ENCODE measurements at places on chromosomes 1 and 21.

- H3K27ac ChIP-seq = peak overlapping the region; percentile 79
- peaks cover 95% of the 10 kb centered on the region for H3K4me1 ChIP-seq
- H3K4me3 ChIP-seq = peak overlapping the region; percentile 87
Measured at GRCh38 chr1:89670163-89670562, 37.2 kb downstream of the LRRC8C start.

DNA sequence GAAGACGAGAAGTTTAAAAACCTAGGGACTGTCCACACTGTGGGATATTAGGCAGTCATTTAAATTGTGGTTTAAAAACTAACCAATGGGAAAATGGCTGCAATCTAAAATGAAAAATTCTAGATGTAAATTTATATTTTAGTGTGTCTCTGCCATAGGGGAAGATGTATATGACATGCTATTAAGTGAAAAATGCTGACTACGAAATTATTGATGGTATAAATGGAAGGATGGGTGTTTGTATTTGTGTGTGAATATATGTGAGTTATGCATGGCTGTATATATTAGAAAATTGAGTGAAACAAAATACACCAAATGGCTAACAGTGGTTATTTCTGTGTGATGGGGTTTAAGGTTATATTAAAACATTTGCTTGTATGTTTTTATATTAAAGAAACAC lies 260.7 kb downstream of the AJAP1 start:
- no peaks in the 10 kb centered on the region for H3K27me3 ChIP-seq
- no peak overlapping the region for H3K27ac ChIP-seq
- H3K4me1 ChIP-seq = no peaks in the 10 kb centered on the region
- H3K4me3 ChIP-seq = no peak overlapping the region

GRCh38 chr1:93506126-93506525 lies 58.2 kb downstream of the FNBP1L start:
- H3K4me1 ChIP-seq = peaks cover 4% of the 10 kb centered on the region
- no peak overlapping the region for H3K4me3 ChIP-seq
- no peak for DNase-seq
- H3K27me3 ChIP-seq = no peaks in the 10 kb centered on the region
- H3K36me3 ChIP-seq = peaks cover 2% of the 10 kb centered on the region

DNA sequence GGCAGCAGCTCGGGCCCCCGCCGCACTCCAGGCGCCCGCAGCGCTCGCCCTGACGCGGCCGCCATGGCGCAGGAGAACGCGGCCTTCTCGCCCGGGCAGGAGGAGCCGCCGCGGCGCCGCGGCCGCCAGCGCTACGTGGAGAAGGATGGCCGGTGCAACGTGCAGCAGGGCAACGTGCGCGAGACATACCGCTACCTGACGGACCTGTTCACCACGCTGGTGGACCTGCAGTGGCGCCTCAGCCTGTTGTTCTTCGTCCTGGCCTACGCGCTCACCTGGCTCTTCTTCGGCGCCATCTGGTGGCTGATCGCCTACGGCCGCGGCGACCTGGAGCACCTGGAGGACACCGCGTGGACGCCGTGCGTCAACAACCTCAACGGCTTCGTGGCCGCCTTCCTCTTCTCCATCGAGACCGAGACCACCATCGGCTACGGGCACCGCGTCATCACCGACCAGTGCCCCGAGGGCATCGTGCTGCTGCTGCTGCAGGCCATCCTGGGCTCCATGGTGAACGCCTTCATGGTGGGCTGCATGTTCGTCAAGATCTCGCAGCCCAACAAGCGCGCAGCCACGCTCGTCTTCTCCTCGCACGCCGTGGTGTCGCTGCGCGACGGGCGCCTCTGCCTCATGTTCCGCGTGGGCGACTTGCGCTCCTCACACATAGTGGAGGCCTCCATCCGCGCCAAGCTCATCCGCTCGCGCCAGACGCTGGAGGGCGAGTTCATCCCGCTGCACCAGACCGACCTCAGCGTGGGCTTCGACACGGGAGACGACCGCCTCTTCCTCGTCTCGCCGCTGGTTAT lies 2.8 kb downstream of the KCNJ9 start:
- H3K27me3 ChIP-seq = peaks cover 41% of the 10 kb centered on the region
- DNase-seq = peak; percentile 85
- H3K4me1 ChIP-seq = peaks cover 22% of the 10 kb centered on the region
- peak overlapping the region; percentile 25 for H3K4me3 ChIP-seq
- no peaks in the 10 kb centered on the region for H3K36me3 ChIP-seq
- H3K27ac ChIP-seq = no peak overlapping the region

GRCh38 chr1:29532751-29533150 lies 296.4 kb downstream of the PTPRU start:
- H3K27ac ChIP-seq = no peak overlapping the region
- no peaks in the 10 kb centered on the region for H3K27me3 ChIP-seq
- DNase-seq = no peak
- H3K36me3 ChIP-seq = peaks cover 5% of the 10 kb centered on the region
- no peak overlapping the region for H3K4me3 ChIP-seq

DNA sequence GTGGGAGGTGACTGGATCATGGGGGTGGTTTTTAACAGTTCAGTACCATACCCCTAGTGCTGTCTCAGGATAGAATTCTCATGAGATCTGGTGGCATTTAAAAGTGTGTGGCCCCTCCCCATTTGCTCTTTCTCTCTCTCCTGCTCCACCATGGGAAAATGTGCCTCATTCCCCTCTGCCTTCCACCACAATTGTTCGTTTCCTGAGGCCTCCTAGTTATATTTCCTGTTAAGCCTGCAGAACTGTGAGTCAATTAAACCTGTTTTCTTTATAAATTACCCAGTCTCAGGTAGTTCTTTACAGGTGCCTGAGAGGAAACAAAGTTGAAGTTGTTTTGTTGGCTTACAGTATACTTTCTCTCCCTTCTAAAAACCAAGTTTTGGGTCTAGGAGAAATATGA lies 23.1 kb upstream of the SLC22A15 start:
- DNase-seq = no peak
- peaks cover 5% of the 10 kb centered on the region for H3K4me1 ChIP-seq
- H3K27ac ChIP-seq = no peak overlapping the region
- H3K36me3 ChIP-seq = no peaks in the 10 kb centered on the region

Measured in activated T-cell treated with anti-CD3 and anti-CD28 coated beads, Interleukin-2, amount 50 U/mL, for 72 hours (primary cell).